OCI-M1 (cell line): ENCODE measurements at places on chromosomes 12 and 14.

- no peak for DNase-seq
Observed at GRCh38 chr12:38823738-38824137, 81.7 kb downstream of the CPNE8 start.

DNA sequence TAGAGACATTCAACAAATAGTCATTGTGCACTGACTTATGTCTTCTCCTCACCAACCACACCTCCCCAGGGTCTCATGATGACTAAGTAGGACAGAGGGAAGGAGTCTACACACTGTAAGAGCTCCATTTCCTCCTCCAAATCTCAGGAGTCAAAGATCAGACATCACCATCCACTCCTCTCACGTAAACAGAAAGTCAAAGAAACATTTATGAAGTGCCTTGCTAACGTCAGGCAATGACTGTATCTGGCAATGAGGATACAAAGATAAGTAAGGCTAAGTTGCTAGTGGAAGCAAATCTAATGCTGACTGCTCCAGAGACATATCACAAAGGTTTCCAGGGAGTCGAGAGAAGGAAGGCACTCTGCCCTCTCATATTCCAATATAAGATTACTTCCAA lies 88.9 kb downstream of the SLC2A13 start:
- DNase-seq, result peak; percentile 13

DNA sequence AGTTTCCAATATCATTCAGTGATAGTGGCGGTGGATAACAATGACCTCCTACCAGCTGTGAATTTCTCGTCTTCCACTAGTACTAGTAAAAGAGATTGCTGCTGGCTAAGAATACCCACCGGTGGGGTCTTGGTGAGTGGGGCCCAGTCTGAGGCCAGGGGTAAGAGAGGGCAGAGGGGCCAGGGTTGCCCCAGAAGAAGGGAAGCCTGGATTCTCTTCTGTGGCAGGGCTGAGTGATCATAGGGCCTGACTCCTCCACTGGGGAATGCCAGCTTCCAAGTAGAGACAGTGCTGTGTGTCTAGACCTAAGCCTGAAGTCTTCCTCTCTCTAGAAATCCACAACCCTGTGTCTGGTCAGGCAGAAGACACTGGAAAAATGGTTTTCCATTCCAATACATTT lies 5.8 kb upstream of the TMEM63C start:
- no peak for DNase-seq

DNA sequence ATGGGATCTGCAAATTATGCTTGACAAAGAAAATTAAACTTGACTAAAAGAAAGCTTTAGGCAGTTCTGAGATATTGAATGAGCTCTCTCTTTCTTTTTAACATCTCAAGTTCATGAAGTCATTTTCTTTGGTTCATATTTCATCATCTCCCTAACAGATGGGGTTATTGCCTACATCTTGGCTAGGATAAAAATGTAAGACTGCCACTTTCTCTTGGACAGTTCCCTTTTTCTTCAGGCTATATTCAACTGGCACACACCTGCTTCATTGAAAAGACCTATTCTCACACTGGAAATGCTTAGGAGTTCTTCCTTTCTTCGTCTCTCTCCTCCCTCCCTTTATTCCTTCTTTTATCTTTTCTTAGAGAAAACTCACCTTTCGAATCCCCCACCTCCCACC lies 355.9 kb upstream of the SEL1L start:
- no peak for DNase-seq

- no peak for DNase-seq
Observed at GRCh38 chr12:7142809-7143465, 12.8 kb downstream of the CLSTN3 start.

GRCh38 chr12:92133795-92134637 lies 11.6 kb downstream of the BTG1 start:
- peak; percentile 21 for DNase-seq

DNA sequence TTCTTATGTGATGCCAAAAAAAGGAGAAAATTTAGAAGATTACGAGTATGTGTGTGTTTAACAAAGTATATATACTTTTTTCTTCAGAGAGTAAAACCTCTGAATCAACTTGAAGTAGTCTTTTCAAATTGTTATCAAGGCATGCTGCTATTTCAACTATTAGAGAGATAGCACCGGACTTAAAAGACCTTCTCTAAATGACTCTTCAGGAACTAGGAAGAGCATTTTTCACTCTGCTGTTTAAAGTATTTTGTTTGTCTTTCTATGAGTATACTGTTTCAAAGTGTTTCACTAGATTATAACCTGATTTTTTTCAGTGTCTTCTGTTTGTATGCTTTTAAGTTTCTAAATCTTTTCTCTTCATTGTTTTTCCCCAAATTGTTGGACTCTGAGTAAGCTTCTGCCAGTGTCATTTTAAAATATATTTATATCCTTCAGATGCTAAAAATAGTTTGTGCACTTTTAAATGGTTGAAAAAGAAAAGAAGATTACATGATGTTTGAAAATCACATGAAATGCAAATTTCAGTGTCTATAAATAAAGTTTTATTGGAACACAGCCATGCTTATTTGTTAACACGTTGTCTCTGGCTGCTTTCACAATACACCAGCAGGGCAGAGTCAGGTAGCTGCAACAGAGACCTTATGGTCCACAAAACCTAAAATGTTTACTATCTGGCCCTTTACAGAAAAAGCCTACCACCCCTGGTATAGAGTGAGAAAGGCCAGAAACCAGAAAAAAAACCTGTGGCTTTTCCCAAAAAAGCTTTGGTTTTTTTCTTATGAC lies 21.3 kb downstream of the CRADD start:
- DNase-seq, result peak; percentile 67

DNA sequence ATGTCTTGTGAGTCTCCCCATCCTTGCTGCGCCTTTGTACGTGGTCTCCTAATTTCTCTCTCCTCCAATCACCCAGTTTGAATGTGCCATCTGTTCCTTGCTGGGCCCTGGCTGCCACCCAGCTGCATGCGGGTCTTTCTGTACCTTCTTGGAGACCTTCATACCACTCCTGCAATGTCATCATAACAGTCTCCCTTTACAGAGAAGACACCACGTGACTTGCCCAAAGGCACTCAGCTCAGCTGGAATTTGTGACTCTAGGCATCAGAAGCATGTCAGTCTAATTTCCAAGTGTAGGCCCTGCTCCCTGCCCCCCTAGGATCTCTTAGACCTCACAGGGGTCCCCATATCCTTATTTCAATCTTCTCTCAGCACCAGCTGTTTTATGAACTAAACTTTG lies 284.2 kb downstream of the TTC8 start:
- no peak for DNase-seq

- DNase-seq, result no peak
Observed at GRCh38 chr12:40903040-40903439, 210.8 kb downstream of the CNTN1 start.

DNA sequence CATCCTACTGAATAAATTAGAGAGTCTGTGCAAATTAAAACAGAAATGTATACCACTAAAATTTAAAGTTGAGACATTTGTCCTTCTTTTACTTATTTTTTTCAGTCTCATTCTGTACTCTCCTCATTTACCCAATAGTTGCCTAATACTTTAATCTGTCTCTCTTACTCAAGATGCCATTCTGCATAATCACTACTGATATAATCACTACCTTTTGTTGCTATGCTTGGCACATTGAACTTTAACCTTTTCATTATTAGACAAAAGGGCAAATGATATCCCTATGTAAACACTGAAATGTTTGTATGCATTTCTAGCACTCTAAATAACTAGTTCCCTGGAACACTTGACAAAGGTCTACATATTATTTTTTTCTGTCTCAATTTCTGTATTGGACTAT lies 1108.3 kb upstream of the FLRT2 start:
- DNase-seq, result no peak
